Body of pancreas (tissue), 4 donors: ENCODE measurements at places on chromosomes 1 and 21. TPM values are rescaled to one million over a fixed set of nuclear protein-coding genes. Genes with fewer than 3 reads are reported as not detected.

DNA sequence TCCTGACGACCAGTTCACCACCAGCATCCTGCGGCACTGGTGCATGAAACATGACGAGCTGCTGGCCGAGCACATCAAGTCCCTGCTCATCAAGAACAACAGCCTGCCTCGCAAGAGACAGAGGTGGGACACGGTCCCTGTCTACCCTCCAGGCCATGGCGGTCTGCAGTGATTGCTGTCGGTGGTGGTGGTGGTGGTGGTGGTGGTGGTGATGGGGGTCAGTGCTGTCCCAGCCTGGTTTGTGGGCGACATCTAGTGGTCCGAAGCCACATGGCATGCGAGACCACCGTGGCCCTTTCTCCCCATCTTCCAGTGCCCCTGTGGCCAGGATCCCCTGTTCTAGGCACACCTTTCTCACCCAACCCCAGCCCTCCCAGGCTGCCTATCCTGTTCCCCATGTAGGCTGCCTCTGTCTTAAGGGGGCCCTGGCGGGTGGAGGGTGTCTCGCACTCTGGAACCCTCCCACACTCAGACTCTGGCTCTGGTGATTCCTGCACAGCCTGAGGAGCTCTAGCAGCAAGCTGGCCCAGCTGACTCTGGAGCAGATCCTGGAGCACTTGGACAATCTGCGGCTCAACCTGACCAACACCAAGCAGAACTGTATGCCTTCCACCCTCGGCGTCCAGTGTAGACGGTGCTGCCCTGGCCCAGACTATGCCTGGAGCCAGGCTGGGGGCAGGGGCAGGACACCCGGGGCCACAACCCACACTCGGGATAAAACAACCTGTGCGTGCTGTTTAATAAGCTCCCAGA, 3.2 kb upstream of the SLC27A3 start:
- H3K4me3 ChIP-seq, result no peak overlapping the region
- DNase-seq, result no peak
- no peaks in the 10 kb centered on the region for H3K36me3 ChIP-seq
- peaks cover 55% of the 10 kb centered on the region for H3K4me1 ChIP-seq
- no peak overlapping the region for H3K27ac ChIP-seq

DNA sequence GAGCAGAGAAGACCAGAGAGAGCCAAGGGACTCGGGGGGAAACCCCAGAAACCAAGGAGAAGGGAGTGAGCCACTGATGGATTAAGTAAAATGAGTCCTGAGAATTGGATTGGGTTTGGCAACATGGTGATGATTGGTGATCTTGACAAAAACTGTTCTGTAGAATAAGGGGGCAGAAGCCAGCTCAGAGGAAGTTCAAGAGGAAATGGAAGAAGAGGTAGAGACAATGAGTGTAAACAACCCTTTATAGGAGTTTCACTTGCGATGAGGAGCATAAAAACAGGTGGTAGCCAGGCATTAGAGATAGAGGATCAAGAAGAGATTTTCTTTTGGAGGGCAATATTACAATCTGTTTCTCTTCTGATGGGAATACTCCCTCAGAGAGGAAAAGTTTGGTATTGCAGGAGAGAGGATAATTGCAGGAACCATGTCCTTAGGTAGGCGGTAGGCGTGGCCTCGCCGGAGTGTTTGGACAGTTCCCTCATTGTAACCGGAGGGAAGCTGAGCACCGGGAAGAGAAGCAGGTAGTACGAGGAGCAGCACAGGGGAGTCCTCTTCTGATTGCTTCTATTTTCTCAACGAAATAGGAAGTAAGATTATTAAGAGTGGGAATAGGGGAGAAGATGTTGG, 68.4 kb upstream of the TENT5C start:
- DNase-seq, result peak; percentile 86
- H3K36me3 ChIP-seq, result no peaks in the 10 kb centered on the region

GRCh38 chr1:54045496-54045895, 7.5 kb downstream of the TMEM59 start:
- DNase-seq, result no peak
- no peak overlapping the region for H3K4me3 ChIP-seq
- H3K27me3 ChIP-seq, result no peaks in the 10 kb centered on the region

DNA sequence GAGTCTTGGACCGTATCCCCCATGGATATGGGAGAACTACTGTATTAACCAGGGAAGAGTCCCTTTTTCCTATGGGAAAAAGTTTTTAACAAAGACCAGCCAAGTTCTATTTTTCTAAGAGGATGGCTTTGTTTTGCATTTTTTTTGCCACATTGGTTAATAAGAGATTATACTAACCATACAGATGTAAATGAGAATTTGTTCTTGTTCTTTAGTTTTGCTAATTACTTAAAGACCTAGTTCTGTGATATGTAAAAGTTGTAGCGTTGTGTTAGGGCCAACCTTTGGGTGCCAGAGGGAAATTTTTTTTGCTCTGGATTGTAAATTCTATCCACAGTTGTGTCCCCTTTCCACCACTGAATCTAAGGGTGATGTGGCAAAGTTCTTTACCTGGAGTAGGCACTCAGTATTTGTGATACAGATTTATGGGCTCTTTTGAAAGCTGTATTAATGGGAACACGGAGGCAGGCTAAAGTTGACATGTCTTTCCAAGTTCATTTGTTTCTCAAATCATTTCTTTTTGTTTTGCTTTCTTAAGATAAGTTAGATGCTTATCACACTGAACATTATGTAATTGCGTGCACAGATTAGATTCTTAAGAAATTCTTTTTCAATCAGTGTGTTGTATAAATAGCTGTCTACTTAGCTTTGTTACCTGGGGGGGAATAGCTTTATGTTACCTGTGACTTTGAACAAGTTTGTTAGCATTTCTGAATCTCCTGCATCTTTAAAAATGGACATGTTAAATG, 2.9 kb downstream of the SOAT1 start:
- DNase-seq, result no peak
- H3K4me1 ChIP-seq, result peaks cover 46% of the 10 kb centered on the region
- no peak overlapping the region for H3K27ac ChIP-seq
- no peaks in the 10 kb centered on the region for H3K27me3 ChIP-seq

- H3K36me3 ChIP-seq, result no peaks in the 10 kb centered on the region
- H3K27me3 ChIP-seq, result no peaks in the 10 kb centered on the region
- peak overlapping the region; percentile 80 for H3K27ac ChIP-seq
- peak overlapping the region; percentile 37 for H3K4me3 ChIP-seq
- DNase-seq, result peak; percentile 85
Observed at GRCh38 chr21:46184625-46185555, 631 bp upstream of the SPATC1L start.

- H3K36me3 ChIP-seq, result peaks cover 11% of the 10 kb centered on the region
- no peak overlapping the region for H3K27ac ChIP-seq
- no peak for DNase-seq
- H3K4me3 ChIP-seq, result no peak overlapping the region
- no peaks in the 10 kb centered on the region for H3K27me3 ChIP-seq
Observed at GRCh38 chr1:173864179-173864867, 3.5 kb downstream of the GAS5 start.

DNA sequence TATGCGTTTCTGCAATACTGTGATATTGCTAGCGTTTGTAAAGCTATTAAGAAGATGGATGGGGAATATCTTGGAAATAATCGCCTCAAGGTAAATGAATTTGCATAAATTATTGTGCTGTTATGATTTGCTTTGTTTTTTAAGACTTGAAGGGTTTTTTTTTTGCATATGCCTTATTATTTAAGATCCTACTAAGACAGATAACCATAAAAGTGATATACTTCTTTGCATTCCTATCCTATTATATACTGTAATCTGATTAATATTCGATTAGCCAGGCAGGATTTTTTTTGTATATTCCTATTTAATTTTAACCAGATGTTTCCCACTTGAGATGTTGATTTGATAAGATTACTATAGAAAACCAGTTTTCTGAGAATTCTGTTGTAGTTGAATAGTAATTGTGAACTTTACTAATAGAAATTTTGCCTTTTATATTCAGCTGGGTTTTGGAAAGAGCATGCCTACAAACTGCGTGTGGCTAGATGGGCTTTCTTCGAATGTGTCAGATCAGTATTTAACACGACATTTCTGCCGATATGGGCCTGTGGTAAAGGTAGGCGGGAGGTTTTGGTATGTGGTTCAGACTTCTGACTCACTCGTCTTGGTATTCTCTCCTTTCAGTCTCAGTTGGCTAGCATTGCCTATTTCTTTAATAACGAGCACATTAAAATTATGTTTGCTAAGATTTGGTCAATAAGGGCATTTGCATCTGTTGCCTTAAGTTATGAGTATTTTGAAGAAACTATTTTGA, 56.8 kb downstream of the ZBTB17 start:
- no peaks in the 10 kb centered on the region for H3K27me3 ChIP-seq
- H3K4me3 ChIP-seq, result no peak overlapping the region
- H3K36me3 ChIP-seq, result peaks cover 8% of the 10 kb centered on the region
- no peak overlapping the region for H3K27ac ChIP-seq

The FCRL3 gene
- total RNA-seq, result not detected

The CHD5 gene
- under 0.01 TPM for total RNA-seq

The GUCA2A gene
- not detected for total RNA-seq

The C4BPA gene
- total RNA-seq, result 8.9 TPM
